H9 (cell line): ENCODE measurements at places on chromosomes 13 and 19.

DNA sequence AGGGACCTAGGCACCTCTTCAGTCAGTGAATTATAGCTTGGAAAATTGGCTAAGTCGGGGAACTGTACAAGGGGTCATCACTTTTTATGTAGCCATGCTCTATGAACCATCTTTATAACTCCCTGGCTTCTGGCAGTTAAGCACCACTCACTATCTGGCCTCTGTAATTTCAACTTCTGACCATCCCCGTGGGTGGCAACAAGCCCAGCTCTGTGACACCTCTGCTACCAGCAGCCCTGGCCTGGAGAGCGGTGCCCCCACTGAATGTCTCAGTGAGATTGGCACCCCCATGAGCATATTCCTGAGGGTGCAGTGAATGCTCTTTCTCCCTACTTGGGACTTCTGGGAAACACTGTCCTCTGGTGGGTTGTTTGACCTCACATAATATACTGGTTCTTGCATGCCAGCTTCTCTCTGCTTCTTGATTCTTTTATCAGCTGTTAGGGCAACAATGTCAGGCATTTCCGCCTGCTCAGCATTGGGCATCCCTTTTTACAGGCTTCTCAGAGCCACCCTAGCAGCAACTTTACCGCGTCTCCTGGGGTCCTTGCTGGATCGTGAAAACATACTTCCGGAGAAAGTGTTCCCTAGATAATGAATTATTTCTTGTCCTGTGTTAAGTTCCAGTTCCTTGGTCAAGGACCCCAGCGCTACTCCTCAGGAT, 10.4 kb downstream of the KL start:
- DNase-seq = no peak

- no peak for DNase-seq
Observed at GRCh38 chr19:38015761-38016160, 108.8 kb downstream of the SIPA1L3 start.

- no peak for DNase-seq
Observed at GRCh38 chr19:1468821-1469254, 10.2 kb downstream of the C19orf25 start.

DNA sequence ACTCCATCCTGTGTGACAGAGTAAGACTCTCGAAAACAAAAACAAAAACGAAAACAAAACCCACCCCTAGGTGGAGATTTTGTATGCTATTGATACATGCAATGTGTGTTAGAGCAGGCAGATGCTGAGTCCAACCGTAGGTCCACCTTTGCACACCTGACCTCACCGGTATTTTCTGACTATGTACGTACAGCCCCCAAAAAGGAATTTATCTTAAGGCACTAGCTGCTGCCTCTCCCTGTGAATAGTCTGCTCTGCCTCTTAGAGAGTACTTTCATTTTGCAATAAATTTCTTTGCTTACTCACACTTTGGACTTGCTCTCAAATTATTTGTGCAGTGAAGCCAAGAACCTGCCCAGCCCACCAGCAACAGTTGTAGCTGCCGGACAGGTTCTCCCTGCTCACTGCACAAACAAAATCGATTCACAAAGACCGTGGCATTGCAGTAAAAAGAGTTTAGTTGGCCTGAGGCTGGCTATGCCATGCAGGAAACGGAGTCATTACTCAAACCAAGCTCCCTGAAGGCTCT, 8.2 kb upstream of the ZNF77 start:
- no peak for DNase-seq

DNA sequence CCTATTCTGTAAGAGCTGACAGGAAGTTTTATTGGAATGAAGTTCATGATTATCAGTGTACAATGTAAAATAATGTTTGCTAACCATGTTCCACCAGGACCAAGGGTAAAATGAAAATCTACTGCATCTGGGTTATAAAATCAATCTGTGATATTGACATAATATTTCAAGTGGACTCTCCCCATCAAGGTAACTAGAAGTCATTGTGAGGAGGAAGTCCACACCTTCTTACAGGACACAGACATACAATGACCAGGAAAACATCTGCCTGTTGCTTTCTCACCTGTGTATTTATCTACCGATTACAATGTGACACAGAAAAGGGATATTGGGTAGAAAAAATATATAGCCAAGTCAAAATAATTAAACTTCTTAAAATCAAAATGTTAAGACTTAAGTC, 140.7 kb upstream of the RFC3 start:
- no peak for DNase-seq

DNA sequence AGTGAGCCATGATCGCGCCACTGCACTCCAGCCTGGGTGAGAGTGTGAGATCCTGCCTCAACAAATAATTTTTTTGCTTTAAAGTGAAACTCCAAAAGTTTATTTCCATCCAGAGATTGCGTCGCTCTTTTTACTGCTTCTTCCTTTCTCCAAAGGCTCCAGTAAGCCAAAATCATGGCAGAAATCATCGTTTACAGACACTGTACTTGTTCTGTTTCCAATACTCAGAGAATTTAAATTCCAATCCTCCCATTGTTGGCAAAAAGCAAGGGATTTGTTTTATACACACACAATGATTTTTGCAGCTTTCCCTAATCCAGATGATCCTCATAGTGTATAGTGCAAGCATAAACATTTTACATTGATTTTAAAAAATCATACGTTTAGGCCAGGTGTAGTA, 15.3 kb downstream of the FBXO27 start:
- DNase-seq = no peak

DNA sequence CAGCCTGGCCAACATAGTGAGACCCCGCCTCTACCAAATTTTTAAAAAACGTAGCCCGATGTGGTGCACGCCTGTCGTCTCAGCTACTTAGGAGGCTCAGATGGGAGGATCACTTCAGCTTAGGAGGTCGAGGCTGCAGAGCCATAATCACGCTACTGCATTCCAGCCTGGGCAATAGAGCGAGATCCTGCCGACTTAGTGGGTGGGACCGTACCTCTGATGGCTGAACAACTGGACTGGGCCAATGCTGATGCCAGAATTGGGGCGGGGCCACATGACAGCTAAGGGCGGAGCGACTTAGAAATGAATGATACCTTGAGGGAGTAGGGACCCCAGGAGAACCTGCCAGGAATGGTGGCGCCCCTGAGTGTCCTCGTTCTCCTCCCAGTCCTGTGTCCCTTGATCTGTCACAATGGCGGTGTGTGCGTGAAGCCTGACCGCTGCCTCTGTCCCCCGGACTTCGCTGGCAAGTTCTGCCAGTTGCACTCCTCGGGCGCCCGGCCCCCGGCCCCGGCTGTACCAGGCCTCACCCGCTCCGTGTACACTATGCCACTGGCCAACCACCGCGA, 3.6 kb downstream of the LTBP4 start:
- DNase-seq = peak; percentile 38

- no peak for DNase-seq
Observed at GRCh38 chr19:33444562-33445441, 71.3 kb downstream of the CEBPG start.

DNA sequence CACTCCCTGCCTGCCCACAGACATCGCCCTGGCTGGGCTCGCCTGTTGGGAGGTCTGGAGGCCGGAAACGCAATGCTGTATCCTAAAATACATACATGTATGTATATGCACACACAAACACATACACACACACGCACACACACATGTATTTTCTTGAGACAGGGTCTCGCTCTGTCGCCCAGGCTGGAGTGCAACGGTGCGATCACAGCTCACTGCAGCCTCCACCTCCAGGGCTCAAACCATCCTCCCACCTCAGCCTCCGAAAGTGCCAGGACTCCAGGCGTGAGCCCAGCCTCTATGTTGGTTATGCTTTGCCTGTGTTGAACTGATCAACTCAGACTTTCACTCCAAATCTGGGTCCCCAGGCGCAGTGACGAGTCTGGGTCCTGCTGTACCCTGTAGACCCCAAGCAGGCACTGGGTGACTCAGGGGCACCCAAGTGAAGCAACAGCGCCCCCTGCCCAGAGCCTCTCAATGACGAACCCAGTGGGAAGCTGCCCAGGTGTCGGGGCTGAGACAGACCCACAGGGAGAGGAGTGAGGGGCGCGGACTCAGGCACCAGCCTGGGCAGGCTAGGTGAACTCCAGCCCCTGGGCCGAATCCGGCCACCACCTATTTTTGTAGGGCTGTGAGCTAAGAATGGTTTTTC, 27.4 kb upstream of the CACTIN start:
- no peak for DNase-seq

DNA sequence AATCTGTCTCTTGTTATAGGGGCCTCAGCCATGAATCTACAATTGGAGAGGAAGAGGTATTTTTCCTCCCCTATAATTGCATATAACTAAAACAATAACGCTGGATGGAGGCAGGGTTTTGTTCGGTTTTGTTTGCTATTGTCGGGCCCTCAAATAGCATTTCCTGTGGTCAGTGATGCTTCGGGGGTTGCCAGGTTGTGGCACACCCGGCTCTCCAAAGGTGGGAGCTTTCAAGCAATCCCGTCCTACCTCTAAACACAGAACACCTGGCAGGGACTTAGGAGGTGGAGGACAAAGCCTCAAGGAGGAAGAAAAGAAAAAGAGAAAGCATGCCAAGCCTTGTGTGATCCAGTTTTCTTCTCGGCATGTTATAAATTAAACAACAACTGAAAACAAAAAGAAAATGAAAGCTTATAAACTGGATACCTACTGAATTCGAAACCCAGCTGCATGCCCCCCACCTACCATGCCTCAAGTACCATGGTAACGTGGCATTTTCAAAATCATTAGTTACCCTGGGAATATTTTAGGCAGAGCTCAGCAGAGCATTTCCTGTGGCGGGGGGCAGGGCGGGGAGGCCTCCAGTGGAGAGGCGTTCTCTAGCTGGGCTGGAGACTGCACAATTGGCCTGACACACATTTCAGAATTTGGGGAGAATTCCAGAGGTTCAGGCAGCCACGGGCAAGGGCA, 213.8 kb downstream of the DCLK1 start:
- DNase-seq = no peak

GRCh38 chr13:19169991-19170390, 11.6 kb downstream of the TUBA3C start:
- no peak for DNase-seq

DNA sequence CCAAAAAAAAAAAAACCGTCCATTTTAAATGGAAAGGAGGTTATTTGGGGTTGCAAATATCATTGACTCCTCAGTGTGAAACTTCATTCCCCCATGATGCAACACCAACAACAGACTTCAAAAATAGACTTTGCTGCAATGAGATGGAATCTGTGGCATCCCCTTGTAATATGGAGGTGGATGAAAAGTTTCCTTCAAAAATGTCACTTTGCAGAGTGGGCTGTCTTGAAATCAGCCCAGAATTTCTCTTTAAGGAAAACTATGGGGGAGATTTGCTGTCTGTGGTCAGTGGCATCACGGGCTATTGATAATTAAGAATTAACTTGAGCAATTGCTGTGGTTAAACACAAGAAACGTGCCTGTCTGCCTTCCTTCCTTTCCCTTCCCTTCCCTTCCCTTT, 1.5 kb downstream of the GPR18 start:
- no peak for DNase-seq

DNA sequence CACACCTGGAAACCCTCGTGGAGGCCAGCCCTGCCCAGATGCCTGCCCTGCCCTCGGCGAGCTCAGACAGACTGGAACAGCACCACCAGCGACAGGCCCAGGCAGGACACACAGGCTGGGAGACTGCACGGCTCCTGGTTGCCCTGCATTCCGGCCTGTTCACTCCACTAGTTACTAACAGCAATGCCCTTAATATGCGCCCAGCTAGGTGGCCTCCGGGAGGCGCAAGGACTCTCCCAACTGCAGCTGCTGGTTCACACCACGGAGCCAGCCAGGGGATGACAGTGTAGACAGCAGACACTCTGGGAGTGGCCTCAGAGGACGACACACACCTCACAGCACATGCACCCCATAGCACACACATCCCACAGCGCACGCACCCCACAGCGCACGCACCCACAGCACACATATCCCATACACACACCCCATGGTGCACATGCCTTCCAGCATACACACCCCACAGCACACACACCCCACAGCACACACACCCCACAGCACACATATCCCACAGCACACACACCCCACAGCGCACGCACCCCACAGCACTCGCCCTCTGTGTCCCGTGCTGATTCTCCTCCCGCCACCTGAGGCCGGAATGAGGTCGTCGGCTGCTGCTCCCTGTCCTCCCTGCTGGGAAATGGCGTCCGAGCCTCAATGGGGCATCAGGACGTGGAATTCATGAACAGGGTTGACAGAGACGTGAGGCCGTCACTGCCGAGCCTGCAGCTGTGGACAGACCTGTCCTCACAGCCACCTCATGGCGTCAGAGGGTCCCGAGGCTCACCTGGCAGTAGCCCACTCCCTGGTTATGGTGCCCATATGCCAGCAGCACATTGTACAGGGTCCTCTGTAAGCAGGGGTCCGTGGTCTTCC, 13.6 kb downstream of the GRTP1 start:
- peak; percentile 58 for DNase-seq

DNA sequence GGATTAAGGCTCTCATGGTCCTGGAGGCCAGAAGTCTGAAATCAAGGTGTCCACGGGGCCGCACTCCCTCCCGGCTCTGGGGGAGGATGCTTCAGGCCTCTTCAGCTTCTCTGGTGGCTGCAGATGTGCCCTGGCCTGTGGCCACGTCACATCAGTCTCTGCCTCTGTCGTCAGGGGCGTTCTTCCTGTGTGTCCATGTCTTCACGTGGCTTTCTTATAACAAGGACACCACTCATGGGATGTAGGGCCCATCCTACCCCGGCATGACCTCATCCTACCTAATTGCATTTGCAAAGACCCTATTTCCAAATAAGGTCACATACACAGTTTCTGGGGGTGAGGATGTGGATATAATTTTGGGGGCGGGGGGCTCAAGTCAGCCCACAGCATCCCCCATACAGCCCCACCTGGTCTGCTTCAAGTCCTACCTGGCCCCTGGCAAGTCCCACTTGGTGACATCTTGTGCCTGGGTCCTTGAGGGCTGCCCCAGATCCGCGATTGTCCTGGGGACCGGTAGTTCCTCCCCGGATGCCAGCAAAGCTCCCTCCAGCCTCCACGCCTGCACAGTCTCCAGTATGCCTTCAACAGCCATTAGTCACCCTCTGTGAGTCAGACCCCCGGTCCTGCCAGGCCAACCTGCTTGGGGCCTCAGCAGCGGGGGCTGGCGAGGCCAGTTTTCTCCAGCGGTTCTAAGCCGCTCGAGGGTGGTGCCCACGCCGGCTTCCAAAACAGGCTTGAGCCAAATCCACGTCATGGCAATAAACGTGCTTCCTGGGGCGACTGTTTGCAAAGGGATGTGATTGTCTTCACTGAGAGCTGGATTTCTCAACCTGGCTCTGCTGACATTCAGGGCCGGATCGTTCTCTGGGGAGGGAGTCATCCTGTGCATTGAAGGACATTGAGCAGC, 32.2 kb downstream of the MYO9B start:
- no peak for DNase-seq

GRCh38 chr19:58385891-58386575, 1.0 kb upstream of the RPS5 start:
- peak; percentile 31 for DNase-seq

- peak; percentile 55 for DNase-seq
Observed at GRCh38 chr19:39224910-39225309, 19.9 kb downstream of the IFNL3 start.

DNA sequence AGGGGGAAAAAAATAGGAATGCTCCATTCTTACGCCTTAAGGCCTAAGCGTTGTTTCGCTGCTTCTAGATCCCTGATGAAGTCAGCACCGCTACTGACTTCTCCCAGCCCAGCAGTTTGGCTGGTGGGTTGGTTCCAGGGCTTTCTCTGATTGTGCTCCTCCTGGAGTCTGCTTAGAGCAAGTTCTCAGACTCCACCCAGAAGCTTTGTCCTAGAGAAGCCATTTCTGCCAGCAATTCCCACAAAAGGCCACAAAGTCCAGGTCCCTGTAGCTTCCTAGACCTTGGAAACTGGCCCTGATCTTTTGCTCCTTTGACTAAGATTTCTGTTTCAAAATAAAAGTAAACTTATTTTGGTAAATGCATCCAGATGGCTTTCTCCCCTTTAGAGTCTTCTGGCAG, 65.4 kb downstream of the KCTD12 start:
- no peak for DNase-seq

GRCh38 chr13:97122381-97122996, 99.6 kb upstream of the MBNL2 start:
- no peak for DNase-seq
